ENCODE measurements at places on chromosomes 4 and X. TPM values are rescaled to one million over a fixed set of nuclear protein-coding genes. Genes with fewer than 3 reads are reported as not detected.

The EXOC1L gene
- total RNA-seq = not detected

The TRAPPC2 gene
- 7.1 TPM for total RNA-seq

The FDCSP gene
- not detected for total RNA-seq

The NPY1R gene
- not detected for total RNA-seq

The TMEM47 gene
- total RNA-seq = 38.6 TPM
